Aorta (tissue), 5 donors: ENCODE measurements at places on chromosomes 16 and 17. TPM values are rescaled to one million over a fixed set of nuclear protein-coding genes. Genes with fewer than 3 reads are reported as not detected.

GRCh38 chr16:25223964-25224363 is 7.2 kb downstream of the AQP8 start:
- no peak overlapping the region for H3K4me3 ChIP-seq
- no peak overlapping the region for H3K27ac ChIP-seq
- no peaks in the 10 kb centered on the region for H3K36me3 ChIP-seq
- no peak for DNase-seq

DNA sequence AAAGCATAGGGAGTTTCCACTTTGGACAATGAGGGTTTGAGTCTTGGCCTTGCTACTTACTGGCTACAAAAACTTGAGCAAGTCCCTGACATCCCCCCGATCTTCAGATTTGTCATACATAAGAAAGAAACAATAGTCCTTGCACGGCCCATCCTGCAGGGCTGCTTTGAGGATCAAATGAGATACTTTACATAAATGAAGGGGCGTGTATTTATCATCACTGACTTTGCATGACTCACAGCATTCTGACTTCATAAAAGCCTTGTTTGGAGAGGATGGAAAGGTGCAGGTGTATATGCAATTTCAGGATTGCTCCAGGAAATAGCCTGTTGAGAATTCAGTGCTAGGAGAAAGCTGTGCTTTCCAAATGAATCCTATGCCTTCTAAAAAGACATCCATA is 465.0 kb upstream of the MAF start:
- no peaks in the 10 kb centered on the region for H3K27me3 ChIP-seq
- H3K4me3 ChIP-seq, result no peak overlapping the region
- no peak overlapping the region for H3K27ac ChIP-seq

DNA sequence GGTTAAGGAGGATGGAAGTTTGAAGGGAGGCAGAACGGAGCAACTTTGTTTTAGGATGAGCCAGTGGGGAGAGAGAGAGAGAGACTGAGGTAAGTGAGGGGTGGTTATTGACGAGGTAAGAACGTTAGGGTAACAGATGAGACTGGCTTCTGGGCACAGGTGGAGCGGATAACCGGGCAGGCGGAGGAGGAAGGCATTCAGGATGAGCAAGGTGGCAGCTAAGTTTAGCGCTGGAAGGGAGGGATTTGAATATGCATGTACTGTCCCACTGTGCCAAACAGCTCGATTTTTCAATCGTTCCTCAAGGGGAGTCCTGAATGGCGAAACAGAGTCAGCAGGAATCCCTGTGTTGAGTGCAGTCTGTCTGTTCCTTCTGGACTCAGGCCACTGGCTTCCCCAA is 35.8 kb downstream of the CACNG3 start:
- H3K4me3 ChIP-seq, result no peak overlapping the region
- no peaks in the 10 kb centered on the region for H3K36me3 ChIP-seq
- H3K4me1 ChIP-seq, result no peaks in the 10 kb centered on the region
- H3K27ac ChIP-seq, result no peak overlapping the region
- no peak for DNase-seq

C17orf78 gene
- not detected for total RNA-seq

MYL11 gene
- not detected for total RNA-seq

DNA sequence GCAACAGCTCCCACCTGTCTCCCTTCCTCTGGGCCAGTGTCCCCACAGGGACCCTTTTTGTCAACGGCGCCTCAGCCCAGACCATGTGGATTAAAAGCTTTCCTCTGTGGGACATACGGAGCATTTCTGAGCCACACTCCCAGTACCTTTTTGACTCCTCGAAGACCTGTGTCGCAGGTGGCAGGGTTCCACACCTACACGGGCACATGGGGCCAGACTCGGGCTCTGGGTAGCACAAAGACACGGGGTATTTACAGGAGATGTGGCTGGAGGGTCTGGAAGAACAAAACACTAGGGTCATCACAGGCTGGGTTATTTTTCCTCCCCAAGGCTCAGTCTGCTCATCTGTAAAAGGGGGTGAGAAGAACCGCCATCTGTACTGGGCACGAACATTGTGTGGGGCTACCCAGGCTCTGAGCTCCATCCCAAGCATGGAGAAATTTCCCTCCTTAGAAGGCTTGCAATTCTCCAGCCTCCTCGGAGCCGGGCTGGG is 32.5 kb upstream of the SNN start:
- DNase-seq, result no peak
- H3K27ac ChIP-seq, result no peak overlapping the region
- H3K36me3 ChIP-seq, result no peaks in the 10 kb centered on the region
- H3K27me3 ChIP-seq, result no peaks in the 10 kb centered on the region
- H3K4me3 ChIP-seq, result no peak overlapping the region

DNA sequence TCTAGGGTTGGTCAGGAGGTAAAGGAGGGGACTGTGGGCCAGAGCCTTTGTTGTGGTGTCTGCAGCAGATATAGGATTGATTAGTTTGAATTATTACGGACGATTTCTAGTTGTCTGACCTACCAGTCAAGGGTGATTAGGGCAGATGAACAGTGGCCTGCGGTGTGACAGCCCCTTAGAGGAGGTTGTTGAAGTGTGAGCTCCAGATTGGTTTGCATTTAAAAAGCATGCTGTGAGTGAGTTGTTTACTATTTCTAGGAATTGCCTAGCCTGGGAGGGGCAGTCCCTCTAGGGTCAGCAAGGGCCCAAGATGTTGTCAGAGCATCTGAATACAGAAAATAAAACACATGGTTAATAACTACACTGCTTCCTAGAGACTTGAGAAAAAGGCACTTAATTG is 108.8 kb downstream of the ARHGAP44 start:
- no peak overlapping the region for H3K4me3 ChIP-seq
- no peak overlapping the region for H3K27ac ChIP-seq
- H3K36me3 ChIP-seq, result no peaks in the 10 kb centered on the region
- H3K27me3 ChIP-seq, result no peaks in the 10 kb centered on the region
- H3K4me1 ChIP-seq, result no peaks in the 10 kb centered on the region
- DNase-seq, result no peak

DNA sequence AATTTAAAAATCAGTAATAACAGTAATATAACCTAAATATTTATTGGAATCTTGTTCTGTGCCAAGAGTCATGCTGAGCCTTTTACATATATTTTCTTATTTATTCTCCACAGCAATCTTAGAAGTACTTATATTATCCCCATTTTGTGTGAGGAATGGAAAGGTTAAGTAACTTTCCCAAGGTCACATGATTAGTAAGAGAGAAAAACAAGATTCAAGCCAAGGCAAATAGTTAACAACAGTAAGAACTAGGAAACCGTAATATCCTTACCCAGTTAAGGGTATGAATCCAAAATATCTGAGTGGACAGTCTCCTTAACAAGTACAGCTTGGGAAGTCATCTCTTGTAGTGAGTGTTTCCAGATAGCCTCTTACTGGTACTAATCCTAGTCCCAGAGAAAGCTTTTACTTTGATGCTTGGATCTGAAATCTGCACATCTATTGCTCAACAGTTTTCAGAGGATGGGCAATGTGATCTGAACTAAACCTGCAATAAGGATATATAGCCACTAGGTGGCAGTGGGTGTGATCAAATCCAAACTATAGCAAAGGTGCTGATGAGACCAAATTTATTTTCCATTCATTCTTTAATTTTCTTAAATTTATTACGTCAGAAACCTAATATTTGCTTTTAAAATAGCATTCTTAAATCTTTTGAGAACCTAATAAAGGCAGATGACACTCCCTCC is 23.3 kb downstream of the SHISA6 start:
- H3K4me1 ChIP-seq, result no peaks in the 10 kb centered on the region
- DNase-seq, result no peak
- H3K27ac ChIP-seq, result no peak overlapping the region
- H3K27me3 ChIP-seq, result no peaks in the 10 kb centered on the region
- no peaks in the 10 kb centered on the region for H3K36me3 ChIP-seq

GRCh38 chr17:61306003-61306402 is 93.6 kb upstream of the TBX2 start:
- no peak for DNase-seq
- H3K27me3 ChIP-seq, result no peaks in the 10 kb centered on the region
- no peak overlapping the region for H3K4me3 ChIP-seq
- no peaks in the 10 kb centered on the region for H3K4me1 ChIP-seq
- H3K27ac ChIP-seq, result no peak overlapping the region
- no peaks in the 10 kb centered on the region for H3K36me3 ChIP-seq

DNA sequence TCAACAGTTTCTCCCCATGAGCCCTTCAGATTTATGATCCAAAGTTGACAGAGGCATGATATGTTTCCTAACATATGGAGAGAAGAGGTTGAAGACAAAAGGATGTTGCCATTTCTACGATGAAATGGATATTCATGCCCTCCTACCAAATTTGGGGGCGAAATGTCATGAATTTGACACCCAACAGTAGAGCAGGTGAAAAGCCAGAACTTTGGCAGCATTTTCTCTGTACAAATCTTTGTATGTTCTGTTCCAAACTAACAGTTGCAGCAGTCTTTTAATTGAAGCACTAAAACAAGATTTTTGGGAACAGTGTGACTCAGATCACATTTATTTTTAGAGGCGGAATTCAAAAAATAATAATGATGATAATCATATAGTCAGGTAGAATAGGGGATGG is 130.1 kb downstream of the TRIM37 start:
- no peaks in the 10 kb centered on the region for H3K36me3 ChIP-seq
- H3K4me1 ChIP-seq, result no peaks in the 10 kb centered on the region
- no peaks in the 10 kb centered on the region for H3K27me3 ChIP-seq
- no peak overlapping the region for H3K27ac ChIP-seq
